ENCODE measurements at places on chromosomes 11 and 22.

- no peak for DNase-seq
Observed at GRCh38 chr22:47808886-47809620, 1046.6 kb downstream of the TBC1D22A start.

DNA sequence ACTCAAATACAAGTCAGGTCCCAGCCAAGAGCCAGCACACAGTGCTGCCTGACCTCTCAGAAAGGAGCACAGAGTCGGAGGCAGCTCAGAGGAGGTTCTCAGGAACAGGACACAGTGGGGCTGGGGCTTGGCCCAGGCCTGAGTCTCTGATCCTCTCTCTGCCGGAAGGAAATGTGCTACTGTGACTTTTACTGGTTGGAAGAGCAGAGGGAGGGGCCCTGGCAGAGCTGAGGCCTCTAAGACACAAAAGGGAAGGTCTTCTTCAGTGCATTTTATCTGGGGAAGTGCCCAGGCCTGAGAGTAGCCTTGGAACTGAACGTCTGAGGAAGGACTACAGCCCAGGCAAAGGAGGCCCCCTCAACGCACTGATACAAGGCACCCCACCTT is 16.2 kb upstream of the CASTOR1 start:
- peak; percentile 70 for DNase-seq

DNA sequence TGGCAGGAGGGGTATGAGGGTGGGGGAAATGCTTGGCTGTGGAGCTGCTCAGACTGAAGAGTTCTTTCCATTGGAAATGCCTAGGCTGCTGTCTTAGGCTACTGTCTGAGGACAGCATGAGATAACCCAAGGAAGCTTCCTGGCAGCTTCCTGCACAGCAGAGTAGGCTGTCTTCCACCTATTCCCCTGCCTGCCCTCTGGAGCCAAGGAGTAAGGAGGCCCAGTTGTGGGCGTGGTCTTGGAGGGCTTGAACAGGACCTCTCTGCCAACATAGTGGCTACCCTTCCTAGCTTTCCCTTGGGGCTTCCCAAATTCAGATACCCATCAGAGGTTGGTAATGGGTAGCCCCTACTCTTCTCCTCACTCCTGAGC is 25.9 kb downstream of the PHLDB1 start:
- no peak for DNase-seq

DNA sequence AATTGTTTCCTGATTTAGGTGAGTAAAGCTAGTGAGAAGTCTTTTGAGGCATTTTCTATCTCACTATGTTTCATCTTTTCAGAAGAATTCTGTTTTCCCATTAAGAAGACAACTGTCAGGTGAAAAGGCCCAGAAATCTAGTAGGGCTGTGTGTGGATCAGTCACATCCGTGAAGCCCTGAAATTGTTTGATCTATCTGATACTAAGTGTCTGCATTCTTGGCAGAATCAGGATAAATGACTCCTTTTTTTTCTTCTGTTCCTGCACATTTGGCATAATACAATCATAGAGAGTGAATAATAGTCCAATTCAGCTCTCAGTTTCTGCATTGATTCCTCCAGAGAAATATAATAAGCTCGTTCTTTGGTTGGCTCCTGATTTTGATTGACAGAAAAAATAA is 208.3 kb downstream of the NAV2 start:
- DNase-seq, result no peak

GRCh38 chr11:68976095-68976494 is 4.7 kb downstream of the MRGPRD start:
- DNase-seq, result no peak

- peak; percentile 61 for DNase-seq
Observed at GRCh38 chr11:2807801-2808241, 77.8 kb downstream of the CDKN1C start.

- DNase-seq, result no peak
Observed at GRCh38 chr11:7056828-7057513, 31.8 kb upstream of the RBMXL2 start.

DNA sequence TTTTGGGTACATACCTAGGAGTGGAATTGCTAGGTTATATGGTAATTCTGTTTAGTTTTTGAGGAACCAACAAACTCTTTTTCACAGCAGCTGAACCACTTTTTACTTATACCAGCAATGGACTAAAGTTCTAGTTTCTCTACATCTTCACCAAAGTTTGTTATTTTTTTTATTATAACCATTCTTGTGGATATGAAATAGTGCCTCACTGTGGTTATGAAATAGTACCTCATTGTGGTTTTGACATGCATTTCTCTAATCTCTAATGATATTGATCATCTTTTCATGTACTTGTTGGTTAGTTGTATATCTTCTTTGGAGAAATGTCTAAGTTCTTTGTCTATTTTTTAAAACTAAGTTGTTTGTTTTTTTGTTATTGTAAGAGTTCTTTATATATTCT is 27.2 kb downstream of the STIM1 start:
- no peak for DNase-seq

DNA sequence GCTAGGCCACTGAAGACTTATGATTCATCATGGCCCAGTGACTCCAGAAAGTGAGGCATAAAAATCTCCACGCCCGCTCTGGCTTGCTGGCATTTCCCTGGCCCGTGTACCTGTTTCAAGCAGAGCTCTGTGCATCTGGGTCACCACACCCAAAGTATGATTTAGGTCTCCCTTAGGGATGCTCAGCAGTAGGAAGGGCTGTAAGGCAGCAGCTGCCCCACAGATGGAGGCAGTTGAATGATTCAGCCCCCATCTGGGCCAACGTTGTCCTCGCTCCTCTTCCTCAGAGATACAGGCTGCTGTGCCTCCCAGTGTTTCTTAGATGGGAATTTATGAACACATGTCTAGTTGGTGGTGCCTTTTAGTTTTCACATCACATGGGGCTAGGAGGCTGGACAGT is 21.6 kb downstream of the GPR83 start:
- no peak for DNase-seq
